ENCODE measurements at places on chromosomes 5 and 9.
A peak's percentile ranks its signal among the peaks of the same experiment; 100 is the strongest.

- peaks cover 5% of the 10 kb centered on the region for H3K27me3 ChIP-seq
- no peaks in the 10 kb centered on the region for H3K36me3 ChIP-seq
These were observed 35.3 kb upstream of the TMED7 start for GRCh38 chr5:115661101-115661500.

DNA sequence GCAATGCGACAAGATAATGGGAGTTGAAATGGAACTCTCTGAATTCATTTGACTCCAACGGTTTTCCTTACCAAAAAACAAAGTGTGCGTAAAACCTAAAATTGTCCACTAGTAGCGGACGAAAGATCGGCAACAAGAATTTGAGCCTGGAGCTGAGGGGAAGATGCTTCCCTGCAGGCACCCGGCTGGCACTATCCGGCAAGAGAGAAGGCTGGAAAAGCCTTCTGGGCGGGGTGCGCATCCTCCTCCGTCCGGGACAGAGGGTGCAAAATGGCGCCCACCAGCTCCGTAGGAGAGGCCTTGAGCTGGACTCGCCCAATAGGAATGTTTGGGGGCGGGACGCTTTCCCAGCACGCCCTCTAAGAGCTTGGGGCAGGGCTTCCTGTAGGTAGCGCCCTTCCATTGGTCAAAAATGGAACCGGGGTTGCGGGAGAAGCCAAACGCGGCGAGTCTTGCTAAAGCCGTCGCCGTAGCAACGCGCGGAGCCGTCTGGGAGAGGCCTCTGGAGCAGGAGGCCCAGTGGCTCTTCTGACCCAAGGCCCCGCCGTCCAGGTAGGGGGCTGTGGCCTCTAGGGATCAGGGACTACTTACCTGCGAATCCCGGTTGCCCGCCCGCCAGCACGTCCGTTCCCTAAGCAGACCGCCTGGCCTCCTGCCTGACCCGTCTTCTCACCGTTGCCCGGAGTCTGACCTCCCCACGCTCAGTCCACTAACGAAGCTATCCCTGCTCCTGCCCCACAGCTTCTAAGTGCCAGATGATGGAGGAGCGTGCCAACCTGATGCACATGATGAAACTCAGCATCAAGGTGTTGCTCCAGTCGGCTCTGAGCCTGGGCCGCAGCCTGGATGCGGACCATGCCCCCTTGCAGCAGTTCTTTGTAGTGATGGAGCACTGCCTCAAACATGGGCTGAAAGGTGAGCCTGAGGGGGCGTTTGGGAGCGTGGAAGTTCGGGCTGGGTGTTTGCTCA lies 9.2 kb downstream of the RUFY1 start:
- peaks cover 9% of the 10 kb centered on the region for H3K4me1 ChIP-seq
- peak overlapping the region; percentile 55 for H3K4me3 ChIP-seq
- peaks cover 17% of the 10 kb centered on the region for H3K36me3 ChIP-seq
- DNase-seq, result peak; percentile 94

- H3K27me3 ChIP-seq, result no peaks in the 10 kb centered on the region
- H3K4me3 ChIP-seq, result no peak overlapping the region
- no peak for DNase-seq
- H3K36me3 ChIP-seq, result no peaks in the 10 kb centered on the region
- H3K4me1 ChIP-seq, result no peaks in the 10 kb centered on the region
- H3K27ac ChIP-seq, result no peak overlapping the region
These were observed 321.5 kb upstream of the RPS23 start for GRCh38 chr5:82599692-82600091.

DNA sequence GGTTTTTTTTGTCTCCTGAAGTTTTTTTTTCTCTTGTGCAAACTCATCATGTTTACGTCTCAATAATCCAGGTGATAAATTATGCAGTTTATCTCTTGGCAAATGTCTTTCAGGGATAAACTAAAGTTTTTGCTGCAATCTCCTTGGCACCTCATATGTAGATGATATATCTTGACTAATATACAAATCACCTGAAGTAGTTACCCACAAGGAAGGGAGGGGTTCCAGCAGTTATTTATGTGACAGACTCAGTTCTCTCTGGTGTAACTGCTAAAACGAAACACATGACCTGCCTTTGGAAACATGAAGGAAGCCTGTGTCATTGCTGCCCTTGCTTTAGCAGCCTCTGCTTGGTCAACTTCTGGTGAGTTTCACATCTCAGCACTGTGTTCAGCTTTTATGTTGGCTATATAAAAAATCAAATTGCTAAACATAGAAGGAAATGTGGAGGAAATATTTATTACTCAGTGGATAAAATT lies 39.3 kb upstream of the KIAA1958 start:
- DNase-seq, result no peak
- H3K4me3 ChIP-seq, result no peak overlapping the region
- no peak overlapping the region for H3K27ac ChIP-seq
- H3K36me3 ChIP-seq, result no peaks in the 10 kb centered on the region
- H3K4me1 ChIP-seq, result peaks cover 4% of the 10 kb centered on the region

DNA sequence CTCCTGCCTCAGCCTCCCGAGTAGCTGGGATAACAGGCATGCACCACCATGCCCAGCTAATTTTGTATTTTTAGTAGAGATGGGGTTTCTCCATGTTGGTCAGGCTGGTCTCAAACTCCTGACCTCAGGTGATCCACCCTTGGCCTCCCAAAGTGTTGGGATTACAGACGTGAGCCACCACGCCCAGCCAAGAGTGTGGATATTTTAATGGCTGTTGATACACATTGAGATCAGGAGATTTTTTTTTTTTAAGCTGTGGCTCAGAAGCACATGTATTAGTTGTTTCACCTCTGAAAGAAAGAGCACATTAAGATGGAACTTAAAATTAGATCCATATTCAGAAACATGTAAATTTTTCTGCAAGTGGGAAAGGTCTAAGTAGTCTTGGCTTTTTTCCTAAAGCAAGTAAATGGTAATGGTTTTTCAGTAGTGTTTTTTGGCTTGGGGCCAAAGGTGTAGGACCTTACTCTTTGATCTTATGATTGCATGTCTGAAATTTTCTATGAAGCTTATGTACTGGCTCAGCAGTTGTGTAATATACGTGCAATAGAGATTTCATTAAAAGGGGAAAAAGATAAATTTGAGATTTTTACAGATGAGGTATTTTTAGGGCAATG lies 9.9 kb downstream of the RBM27 start:
- no peak overlapping the region for H3K4me3 ChIP-seq
- H3K36me3 ChIP-seq, result no peaks in the 10 kb centered on the region
- H3K4me1 ChIP-seq, result no peaks in the 10 kb centered on the region
- H3K27me3 ChIP-seq, result no peaks in the 10 kb centered on the region
- DNase-seq, result peak; percentile 40

- no peaks in the 10 kb centered on the region for H3K36me3 ChIP-seq
- peaks cover 67% of the 10 kb centered on the region for H3K4me1 ChIP-seq
- H3K27ac ChIP-seq, result no peak overlapping the region
- DNase-seq, result peak; percentile 56
- H3K4me3 ChIP-seq, result peak overlapping the region; percentile 79
- H3K27me3 ChIP-seq, result peaks cover 19% of the 10 kb centered on the region
These were observed 2.1 kb downstream of the NR4A3 start for GRCh38 chr9:99823681-99824377.

GRCh38 chr9:128565578-128565977 lies 13.2 kb downstream of the SPTAN1 start:
- no peaks in the 10 kb centered on the region for H3K27me3 ChIP-seq
- DNase-seq, result no peak
- H3K4me1 ChIP-seq, result no peaks in the 10 kb centered on the region
- H3K4me3 ChIP-seq, result no peak overlapping the region

Measured in natural killer cell (primary cell).